ENCODE measurements at places on chromosomes 5 and 9. TPM values are rescaled to one million over a fixed set of nuclear protein-coding genes. Genes with fewer than 3 reads are reported as not detected.

GRCh38 chr5:27381686-27382085 is 343.3 kb upstream of the CDH9 start:
- DNase-seq = no peak

DNA sequence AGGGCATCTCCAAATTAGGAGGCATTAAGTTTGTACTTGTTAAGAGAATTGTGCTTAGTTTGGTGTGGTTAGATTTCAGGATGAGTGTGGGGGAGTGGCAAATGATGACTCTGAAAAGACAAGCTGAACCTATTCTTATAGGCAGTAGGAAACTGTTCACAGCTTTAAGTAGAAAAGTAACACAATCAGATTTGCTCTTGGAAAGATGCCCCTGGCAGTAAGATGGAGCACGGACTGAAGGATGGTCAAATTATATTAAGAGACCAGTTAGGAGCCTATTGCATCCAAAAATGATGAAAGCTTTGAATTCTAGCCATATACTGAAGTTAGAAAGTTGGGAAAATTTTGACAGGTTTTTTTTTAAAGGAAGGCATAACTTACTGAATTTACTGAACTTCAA is 254.2 kb upstream of the MEF2C start:
- no peak for DNase-seq

DNA sequence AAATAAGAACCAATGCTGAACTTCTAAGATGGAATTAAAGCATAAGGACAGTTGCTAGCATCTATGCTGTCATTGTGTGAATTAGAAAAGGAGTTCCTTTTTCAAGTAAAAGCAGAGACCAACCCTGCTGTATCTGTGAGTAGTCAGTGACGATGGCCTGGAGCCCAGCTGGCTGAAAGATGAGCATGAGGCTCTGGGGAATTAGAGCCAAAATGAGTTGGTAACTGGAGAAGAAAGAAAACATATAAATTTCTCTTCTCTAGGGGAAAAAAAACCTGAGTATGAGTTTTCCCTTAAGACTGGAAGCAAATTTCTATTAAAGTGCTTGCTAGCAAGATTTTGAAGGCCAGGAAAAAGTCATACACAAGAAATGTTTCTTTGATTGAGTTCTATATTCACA is 1.6 kb upstream of the SPZ1 start:
- DNase-seq = peak; percentile 51

- no peak for DNase-seq
Observed at GRCh38 chr9:116335392-116335791, 181.8 kb downstream of the PAPPA start.

- peak; percentile 75 for DNase-seq
Observed at GRCh38 chr5:32964261-32964660, 253.1 kb downstream of the NPR3 start.

DNA sequence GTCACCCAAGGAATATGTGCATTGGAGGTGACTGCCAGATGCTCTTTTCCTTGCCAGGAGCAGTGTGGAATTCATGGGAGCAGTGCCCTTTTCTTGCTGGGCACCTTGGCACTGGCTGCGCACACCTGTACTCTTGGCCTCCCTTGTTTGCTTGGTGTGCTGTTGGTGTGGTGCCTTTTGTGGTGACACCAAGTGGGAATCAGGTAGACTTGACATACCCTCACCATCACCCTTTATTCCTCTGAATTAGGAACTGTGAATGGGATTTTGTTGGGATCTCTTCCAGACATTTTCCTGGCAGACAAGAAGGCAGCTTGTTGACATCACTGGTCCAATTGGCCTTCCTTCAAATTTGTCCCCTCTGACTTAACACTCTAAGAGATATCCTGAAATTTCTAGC is 82.3 kb downstream of the RAI14 start:
- DNase-seq = no peak

DNA sequence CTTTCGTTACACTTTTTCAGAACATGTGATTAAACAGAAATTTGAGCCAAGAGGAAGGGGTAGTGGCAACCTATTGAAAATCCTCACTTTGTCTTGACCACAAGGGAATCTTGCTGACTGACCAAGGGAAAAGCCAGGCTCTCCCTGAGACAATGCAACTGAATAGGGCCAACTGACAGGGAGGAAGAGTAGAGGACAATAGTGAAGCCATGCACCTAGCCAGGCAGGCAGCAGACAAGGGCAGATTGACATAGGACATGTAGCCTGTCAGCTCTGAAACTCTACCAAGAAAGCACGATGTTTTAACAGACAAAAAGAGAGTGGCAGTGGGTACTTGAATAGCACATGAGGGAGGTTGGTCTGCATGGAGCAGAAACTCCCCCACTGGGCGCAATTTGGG is 8.5 kb upstream of the TGFBR1 start:
- DNase-seq = no peak

DNA sequence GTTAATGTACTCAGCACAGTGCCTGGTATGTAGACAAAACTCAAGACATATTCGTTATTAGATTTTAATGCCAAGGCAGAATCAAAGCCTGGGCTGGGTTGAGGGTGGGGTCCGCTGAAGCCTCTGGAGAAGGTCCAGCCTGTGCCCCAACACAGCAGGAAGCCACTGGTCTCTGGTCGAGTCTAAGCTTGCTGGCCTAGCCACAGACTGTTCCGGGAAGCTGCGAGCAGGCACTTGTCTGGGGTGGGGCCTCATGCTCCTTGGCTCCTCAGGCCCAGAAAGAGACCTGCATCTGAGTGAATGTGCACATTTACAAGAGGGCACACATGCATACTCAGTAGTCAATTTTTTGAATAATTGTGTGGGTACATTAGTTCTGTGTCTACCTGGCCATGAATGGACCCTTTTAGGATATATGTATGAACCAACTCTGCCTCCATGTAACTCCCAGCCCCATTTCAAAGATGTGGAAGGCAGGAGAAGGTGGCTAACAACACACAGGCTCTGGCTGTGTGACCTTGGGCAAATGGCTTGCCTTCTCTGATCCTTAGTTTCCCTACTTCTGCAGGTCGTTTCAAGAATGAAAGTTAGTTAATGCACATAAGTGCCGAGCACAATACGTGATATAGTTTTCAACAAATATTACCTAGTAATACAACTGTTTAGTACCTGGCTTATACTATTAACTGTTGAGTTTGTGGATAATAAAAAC is 18.3 kb downstream of the FAT2 start:
- no peak for DNase-seq

GRCh38 chr5:113387844-113388243 is 46.9 kb downstream of the TSSK1B start:
- no peak for DNase-seq

DNA sequence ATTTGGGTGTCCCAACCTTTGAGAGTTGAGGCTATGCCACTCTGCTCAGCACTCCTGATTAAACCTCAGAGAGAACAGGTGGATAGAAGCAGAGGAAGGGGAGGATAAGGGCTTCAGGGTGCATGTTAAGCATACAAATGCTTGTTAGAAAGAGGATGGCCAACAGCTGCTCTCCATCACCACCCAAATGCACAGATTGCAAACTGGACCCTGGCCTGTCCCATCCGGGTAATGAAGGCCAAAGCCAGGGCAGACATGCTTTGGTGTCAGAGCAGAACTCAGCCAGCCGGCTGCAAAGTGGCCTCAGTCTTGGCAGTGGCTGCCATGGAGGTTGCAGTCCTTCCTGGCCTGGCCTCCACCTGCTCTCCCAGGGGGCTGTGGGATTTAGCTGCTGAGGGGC is 84.3 kb downstream of the SIL1 start:
- no peak for DNase-seq

DNA sequence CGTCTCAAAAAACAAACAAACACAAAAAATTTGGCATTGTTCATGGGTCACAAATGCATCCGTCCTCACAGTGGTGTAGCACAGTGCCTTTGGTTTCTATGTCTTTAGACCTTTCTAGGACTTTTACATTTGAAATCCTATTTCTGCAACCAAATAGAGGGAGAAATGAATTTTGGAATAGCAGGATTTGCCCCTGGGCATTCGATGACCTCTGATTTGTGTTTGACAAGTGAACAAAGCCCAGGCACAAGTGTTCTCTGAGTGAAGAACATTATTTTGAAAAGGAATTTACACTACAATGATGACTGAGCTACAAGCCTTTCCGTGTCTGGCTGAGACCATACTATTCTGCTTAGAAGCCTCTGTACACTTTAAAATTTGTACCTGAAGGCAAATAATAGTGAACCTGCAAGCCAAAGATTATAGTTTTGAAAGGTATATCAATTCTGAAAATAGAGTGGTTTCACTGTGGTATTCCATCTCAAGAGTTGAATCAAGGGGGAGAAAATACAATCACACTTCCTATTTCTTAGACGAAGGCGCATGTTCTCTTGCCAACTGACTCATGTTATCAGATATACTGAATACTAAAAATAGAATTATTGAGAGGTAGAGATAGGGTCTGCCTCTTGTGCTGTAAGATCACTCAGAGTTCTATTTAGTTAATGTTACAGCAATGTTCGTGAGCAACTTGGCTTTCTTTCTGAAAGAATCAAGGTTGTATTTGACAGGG is 297.6 kb downstream of the KDM4C start:
- DNase-seq = no peak

GRCh38 chr5:12910641-12911040 is 1006.4 kb upstream of the CTNND2 start:
- DNase-seq = no peak

GRCh38 chr5:141994511-141995136 is 18.2 kb downstream of the GNPDA1 start:
- no peak for DNase-seq

- no peak for DNase-seq
Observed at GRCh38 chr5:143691945-143692290, 120.0 kb upstream of the HMHB1 start.

- DNase-seq = no peak
Observed at GRCh38 chr5:142277796-142278195, 47.0 kb downstream of the SPRY4 start.

SPTLC1 gene
- 63.8 TPM for polyA plus RNA-seq

TAF1L gene
- polyA plus RNA-seq = not detected

ABCA2 gene
- polyA plus RNA-seq = 151 TPM

ZDHHC11 gene
- polyA plus RNA-seq = 17.8 TPM

KLF4 gene
- polyA plus RNA-seq = 42.9 TPM

FOXD4 gene
- polyA plus RNA-seq = 1.9 TPM

SLC1A1 gene
- polyA plus RNA-seq = 67.7 TPM

GARIN3 gene
- polyA plus RNA-seq = not detected

PTAR1 gene
- polyA plus RNA-seq = 51.7 TPM

CENPK gene
- 17.5 TPM for polyA plus RNA-seq

SYNPO gene
- 14.9 TPM for polyA plus RNA-seq

NME5 gene
- 23.8 TPM for polyA plus RNA-seq

NEUROG1 gene
- not detected for polyA plus RNA-seq

BARHL1 gene
- polyA plus RNA-seq = 3.2 TPM

CACNA1B gene
- 24.6 TPM for polyA plus RNA-seq

OGN gene
- polyA plus RNA-seq = 70.2 TPM

CTSL gene
- polyA plus RNA-seq = 66.5 TPM

HTR1A gene
- 6.4 TPM for polyA plus RNA-seq

PDE8B gene
- polyA plus RNA-seq = 24.2 TPM
